ENCODE measurements at places on chromosomes 1 and 21.

GRCh38 chr1:26786437-26787380 lies 1.0 kb upstream of the PIGV start:
- no peak for DNase-seq

DNA sequence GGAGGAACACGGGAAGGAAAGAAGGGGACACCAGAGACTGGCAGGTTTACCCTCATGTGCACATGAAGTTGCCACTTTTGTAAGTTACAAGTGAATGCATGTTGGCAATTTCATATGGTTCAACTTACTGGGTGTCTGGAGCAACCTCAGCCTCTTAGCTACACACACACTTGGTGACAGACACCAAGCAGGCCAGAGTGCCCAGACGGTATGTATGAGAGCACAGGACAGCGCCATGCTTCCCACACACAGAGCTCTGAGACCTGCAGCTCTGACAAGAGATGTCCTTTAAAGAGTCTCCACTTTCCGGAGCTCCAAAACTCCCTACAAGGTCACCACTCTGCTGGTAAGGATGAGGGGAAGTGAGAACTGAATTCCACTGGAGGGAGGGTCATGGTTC lies 1.9 kb upstream of the TRABD2B start:
- no peak for DNase-seq

- no peak for DNase-seq
Measured at GRCh38 chr1:161215076-161215475, at the start of gene FCER1G. Gene FCER1G (plus strand): TSS chr1:161215295. CDS start chr1:161215322, 27 bp downstream.

DNA sequence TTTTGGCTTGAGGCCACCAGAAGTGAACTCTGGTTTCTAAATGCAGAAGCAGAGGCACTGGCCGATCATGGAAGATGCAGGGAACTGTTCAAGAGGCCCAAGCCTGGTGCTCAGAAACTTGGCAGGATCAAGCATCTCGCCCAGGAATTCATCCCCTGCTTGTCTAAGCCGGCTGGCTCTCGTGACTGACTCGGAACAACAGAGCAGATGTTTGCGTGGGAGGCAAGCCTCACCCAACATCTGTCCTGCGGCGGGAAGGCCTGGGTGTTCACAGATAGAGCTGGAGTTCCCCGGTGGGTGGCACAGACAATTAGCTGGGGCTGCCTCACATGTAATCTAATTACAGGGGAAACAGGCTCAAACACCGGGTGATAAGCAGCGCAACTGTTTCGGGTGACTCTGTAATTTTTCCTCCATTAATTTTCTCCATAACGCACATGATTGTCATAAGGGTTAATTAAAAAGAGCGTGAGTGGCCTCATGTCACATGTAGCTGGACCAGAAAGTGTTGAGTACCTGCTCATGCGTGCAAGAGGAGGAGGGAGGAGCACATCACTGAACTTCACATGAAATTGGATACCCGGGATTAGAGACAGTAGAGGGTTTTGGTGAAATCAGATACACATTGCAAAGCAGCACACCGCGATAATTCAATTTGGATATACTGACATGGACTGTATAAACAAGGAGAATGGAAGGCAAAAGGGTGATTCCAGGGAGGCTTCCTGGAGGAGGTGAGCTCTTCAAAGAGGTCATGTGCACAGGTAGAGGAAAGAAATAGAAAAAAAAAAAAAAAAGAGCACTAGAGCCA lies 180.0 kb downstream of the ETS2 start:
- peak; percentile 34 for DNase-seq

GRCh38 chr1:206101351-206102045 lies 15.7 kb downstream of the AVPR1B start:
- no peak for DNase-seq

GRCh38 chr1:228022571-228023293 lies 15.9 kb downstream of the WNT3A start:
- no peak for DNase-seq

DNA sequence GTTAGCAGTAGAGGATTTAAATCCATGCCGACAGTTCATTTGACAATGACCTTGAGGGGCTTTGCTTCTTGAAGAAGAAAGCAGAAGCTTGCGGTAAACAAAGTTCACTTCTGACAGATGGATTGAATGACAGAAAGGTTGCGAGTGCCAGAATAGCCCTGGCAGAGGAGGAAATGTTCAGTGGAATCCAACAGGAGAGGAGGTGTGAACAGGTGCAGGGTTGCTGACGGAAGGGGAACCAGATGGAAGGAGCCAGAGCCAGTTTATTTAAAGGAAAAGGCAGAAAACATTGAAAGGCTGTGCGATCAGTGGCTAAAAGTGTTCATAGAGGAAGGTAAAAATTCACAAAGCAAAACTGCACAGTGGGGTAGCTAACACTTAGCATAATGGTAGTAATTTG lies 141.0 kb downstream of the SDCCAG8 start:
- DNase-seq = no peak

GRCh38 chr1:246687002-246687401 lies 37.2 kb upstream of the SCCPDH start:
- DNase-seq = no peak

DNA sequence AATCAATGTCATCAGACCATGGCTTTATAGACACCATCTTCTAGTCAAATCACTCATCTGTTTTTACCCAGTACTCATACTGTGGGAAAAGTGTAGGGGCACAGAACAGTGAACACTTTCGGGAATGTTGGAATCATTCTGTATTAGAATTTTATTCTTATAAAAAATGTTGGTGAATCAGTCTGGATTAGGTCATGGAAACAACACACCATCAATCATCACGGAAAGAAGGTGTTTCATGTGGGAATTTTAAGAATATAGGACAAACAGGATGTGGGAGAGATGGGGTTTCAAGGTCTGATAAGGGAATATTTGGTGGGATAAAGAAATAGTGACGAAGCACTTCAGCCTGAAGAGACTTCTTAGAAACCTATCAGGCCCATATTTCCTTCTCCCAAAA lies 17.3 kb downstream of the GBP1 start:
- no peak for DNase-seq
